Glutamatergic neuron (in vitro differentiated cells): ENCODE measurements at places on chromosomes 2 and 18.
A peak's percentile ranks its signal among the peaks of the same experiment; 100 is the strongest.

DNA sequence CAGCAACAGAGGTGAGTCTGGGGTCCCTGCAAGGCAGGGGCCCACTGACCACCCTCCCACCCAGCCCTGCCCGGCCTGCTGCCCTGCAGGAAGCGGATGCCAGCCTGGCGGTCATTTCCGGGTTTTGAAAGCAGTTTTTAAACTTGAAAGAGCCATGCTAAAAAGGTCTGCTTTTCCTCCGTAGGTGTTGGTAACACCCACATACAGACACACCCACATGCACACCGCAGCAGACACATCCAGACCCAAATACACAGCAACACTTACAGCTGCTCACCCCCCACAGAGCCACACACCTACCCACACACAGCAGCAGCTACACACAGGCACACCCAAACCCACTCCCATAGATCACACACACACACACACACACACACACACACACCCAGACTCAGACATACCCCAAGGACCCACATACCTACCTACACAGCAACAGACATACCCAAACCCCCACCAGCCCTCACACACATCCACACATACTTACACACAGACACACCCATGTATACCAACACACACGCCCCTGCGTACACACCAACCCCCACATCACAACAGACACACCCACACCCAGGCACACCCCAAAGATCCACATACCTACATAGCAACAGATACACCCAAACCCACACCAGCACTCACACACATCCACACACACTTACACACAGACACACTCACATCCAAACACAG lies 7.6 kb downstream of the ZFP36L2 start:
- peak overlapping the region; percentile 67 for H3K4me3 ChIP-seq
- H3K4me1 ChIP-seq: peaks cover 29% of the 10 kb centered on the region
- no peaks in the 10 kb centered on the region for H3K36me3 ChIP-seq
- H3K27me3 ChIP-seq: peaks cover 4% of the 10 kb centered on the region

- H3K27ac ChIP-seq: peak overlapping the region; percentile 78
- H3K27me3 ChIP-seq: peaks cover 10% of the 10 kb centered on the region
- peaks cover 26% of the 10 kb centered on the region for H3K4me1 ChIP-seq
- no peaks in the 10 kb centered on the region for H3K36me3 ChIP-seq
- DNase-seq: no peak
Observed at GRCh38 chr2:241314226-241315092, 1.0 kb downstream of the HDLBP start.

DNA sequence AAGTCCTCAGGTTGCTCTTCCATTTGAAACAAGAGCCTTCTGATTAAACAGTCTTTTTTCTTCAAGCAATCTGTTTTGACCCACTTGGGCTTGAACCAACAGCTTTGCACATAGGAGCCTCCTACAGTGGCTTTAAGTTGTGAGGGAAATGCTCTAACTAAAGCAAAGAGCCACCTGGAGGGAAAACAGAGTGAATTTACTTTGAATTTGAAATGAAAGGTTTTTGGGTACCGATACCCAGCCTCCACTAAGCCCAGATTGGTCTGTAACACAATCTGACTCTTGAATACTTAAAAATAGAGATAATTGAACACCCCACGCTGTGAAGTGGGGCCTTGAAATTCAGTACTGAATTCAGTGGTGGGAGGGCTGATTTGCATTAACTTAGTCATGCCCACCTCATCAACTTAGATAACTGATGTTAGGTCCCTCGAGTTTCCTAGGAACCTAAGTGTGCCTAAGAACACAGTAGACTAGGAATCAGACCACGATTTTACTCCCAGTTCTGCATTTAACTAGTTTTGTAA lies 56.3 kb upstream of the ACVR1C start:
- DNase-seq: no peak
- peaks cover 8% of the 10 kb centered on the region for H3K27me3 ChIP-seq
- H3K4me1 ChIP-seq: no peaks in the 10 kb centered on the region
- peaks cover 12% of the 10 kb centered on the region for H3K36me3 ChIP-seq
- H3K27ac ChIP-seq: no peak overlapping the region
- H3K4me3 ChIP-seq: no peak overlapping the region

DNA sequence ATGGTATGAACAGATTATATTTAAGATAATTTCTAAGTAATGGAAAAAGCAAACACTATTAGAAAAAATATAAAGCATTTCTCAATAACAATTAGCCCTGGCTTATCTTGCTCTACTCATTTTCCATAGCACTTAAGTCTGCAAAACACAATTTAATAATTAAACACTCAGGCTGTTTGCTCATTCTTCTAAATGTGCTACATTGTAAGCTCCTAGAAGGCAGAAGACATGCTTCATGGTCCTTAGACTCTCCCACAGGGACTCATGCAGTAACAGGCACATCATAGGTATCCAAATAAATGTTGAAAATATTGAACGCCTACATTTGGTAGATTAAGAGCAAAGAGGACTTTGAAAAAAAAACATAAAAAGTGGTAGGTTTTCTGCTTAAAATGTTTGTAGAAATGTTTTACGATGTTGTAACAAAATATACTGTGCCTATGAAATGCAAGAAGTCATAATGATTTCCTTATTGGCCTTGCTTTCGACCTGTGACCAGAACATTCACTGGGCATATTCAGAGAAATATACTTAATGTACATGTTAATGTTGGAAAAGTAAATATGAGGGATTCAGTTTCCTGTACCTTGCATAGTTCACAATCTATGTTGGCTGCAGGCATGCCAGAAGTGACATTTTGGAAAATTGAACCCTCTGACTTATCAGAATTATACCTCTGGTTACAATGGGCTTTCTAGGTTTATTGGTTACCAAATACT lies 27.2 kb downstream of the G6PC2 start:
- no peaks in the 10 kb centered on the region for H3K4me1 ChIP-seq
- DNase-seq: no peak
- H3K36me3 ChIP-seq: no peaks in the 10 kb centered on the region
- no peak overlapping the region for H3K27ac ChIP-seq
- H3K27me3 ChIP-seq: peaks cover 1% of the 10 kb centered on the region
